ENCODE measurements at places on chromosomes 13 and 19.

DNA sequence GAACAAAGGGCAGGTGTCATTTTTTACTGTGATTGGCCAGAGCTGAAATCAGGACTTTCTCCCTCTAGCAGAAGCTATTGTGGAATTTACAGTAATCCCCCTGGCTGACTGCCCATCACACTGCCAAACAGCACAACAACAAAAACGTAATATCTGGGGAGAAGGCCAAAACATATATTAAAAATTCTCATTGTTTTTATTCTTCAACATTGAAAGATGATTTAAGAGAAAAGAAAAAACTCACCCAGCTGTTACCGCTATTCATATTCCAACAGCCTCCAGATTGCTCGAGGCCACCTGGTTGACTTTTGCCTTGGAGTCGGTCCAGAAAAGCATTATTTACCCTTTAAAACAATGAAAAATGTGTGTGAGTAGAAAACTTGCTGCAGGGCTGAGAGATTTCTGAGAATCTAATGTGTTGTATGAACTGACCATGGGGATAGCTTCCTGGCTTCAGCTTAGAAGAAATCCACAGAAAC is 97.2 kb downstream of the EPSTI1 start:
- DNase-seq: no peak

- no peak for DNase-seq
These were observed 937 bp downstream of the ZNF841 start for GRCh38 chr19:52094526-52095130.

DNA sequence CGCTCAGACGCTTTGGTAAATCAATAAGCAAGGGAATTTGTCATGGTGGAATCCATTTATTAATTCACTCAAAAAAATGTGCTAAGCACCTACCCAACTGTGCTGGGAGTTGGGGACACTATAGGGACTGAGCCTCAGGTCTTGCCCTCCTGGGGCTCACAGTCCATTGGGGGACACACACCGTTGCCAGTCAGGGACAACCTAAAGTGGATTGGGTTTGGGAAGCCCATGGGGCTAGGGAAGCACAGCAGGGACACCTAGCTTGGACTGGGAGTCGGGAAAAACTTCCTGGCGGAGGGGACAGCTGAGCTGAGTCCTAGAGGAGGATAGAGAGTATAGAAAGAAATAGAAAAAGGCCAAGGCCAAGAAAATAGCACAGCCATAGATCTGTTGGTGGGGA is 8.5 kb downstream of the FOSB start:
- DNase-seq: no peak

GRCh38 chr19:52946322-52947310 is 16.1 kb downstream of the ZNF816 start:
- peak; percentile 11 for DNase-seq

GRCh38 chr13:88704600-88705275 is 1033.6 kb downstream of the SLITRK5 start:
- DNase-seq: no peak

DNA sequence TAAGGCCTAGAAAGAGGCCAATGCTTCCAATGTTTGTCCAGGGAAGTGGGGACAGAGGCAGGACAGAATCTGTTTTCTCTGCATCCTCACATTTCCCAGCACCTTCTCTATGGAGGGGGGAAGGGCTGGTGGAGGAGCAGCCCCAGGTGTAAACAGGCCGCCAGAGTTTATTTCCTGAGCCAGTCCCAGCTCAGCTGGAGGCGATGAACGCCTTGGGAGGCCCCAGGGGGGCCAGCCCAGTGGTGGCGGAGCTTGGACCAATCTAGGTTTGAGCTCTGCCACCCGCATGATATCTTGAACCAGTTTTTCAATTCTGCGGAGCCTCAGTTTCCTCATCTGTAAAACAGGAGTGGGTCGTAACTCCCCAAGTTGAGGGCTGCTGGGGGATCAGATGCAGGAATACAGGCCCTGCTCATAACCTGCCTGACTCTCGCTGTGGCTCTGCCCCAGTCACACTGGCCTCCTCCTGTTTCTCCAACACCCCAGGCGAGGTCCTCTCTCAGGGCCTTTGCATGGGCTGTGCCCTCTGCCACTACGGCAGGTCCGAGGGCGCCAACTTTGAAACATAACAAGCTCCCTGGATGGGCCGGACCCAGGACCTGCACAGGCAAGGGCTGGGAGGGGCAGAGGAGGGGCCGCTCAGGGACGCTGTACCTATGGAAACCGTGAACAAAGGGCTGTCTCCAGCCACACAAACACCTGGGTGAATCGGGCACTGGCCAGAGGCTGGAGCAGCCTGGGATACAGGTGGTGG is 1.1 kb downstream of the TNFAIP8L1 start:
- no peak for DNase-seq

DNA sequence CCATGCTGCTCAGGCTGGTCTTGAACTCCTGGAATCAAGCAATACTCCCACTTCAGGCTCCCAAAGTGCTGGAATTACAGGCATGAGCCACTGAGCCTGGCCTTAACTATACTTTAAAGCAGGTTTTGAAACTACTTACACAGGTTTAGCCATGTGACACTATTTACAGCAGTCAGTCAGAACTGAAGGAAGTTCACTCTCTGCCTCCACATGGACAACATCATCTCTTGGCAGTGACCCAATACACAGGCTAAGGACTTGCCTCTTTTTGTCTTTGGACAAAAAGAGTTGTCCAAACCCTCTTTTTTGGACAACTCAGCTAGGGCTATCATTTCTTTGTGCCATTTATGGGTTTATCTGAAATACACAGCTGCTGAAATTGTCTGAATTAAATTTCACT is 89.0 kb upstream of the CLDN10 start:
- no peak for DNase-seq

- DNase-seq: no peak
These were observed 295.8 kb downstream of the FOXO1 start for GRCh38 chr13:40370661-40371060.

DNA sequence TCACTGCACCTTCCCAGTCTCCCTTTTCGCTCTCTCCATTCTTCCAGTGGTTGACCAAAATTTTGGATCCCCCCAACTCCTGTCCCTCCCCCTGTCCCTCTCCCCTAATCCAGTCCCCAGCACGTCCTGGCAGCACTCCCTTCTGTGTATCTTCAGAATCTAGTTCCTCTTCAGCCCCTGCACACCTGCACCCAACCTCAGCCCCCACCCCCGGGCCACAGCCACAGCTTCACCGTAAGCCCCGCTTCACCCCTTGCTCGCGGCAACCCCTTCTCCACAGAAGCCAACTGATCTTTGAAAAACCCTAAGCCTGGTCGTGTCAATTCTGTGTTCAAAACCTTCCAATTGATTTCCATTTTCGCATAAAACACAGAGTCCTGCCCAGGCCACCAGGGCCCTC is 35.5 kb upstream of the SLC15A1 start:
- DNase-seq: no peak

- DNase-seq: no peak
These were observed 233.4 kb downstream of the KCNRG start for GRCh38 chr13:50248516-50249143.

GRCh38 chr13:109408591-109409382 is 377.6 kb downstream of the IRS2 start:
- DNase-seq: no peak

DNA sequence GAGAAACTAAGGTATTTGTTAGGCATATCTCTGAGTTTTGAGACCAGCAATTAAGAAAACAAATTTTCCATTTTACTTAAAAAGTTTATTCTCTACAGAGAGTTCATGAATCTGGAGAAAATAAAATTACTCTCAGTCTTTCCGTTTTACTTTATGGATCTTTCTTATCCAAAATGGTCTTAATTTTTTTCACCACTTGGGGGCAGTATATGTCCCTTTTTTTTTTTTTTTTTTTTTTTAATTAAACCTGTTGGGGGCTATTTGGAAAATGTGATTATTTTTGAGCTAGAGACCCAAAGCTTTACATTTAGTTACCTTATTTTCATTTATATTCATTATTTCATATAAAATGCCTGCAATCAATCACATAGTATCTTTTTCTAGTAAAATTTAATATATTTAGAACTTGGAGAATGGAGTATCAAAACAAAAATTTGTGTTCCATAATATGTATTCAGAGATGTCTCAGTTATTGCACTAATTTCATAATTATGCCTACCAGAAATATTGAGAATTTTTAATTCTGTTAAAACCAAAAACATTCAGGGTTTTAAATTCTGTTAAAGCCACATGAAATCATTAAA is 27.1 kb downstream of the PIBF1 start:
- DNase-seq: no peak

GRCh38 chr19:14078411-14078810 is 5.8 kb downstream of the MISP3 start:
- no peak for DNase-seq

- DNase-seq: no peak
These were observed 233.6 kb downstream of the SLITRK6 start for GRCh38 chr13:85565652-85566051.

DNA sequence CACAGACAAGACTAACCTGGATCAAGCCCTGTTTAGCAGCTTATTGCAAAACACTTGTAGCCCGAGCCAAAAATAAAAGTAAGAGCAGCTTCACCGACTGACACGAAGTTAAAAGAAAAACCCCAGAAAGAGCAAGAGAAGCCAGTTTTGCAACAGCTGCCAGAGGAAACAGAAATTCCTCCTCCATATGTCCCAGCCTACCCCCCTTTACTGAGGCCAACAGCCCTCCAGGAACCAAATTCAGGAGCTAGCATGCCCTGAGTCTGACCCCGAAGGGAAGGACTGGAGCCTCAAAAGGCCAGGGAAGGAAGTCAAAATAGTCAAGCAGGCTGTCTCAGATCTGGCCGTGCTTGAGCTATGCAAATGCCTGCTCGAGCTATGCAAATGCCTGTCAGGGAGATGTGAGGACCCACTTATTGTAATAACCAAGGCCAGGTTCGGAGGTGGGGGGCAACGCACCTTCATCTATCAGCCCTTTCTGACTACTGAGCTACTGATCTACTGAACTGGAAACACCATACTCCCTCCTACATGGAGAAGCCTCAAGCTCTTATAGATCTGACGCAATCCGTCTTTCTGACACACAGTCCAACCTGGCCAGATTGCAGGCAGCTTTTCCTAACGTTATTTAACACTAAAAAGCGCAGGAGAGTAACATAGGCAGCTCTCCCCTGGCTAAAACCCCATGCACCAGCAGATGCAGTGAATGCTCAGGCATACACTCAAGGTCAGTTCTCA is 6.7 kb downstream of the SIGLEC11 start:
- DNase-seq: no peak

DNA sequence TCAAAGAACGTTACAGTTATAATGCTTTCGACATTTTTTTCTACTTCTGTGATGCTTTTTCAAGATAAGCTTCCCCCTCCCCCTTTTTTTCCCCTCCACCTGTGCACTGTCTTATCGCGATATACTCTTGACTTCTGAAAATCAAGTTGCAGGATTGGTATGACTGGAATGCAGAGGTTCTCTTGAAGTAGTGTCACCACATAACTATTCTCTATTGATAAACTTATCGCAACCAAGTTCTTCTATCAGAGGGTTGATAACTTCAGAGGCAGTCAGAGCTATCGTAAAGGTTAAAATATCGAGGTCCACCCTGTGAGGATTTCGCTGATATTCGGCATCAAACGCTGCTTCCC is 820 bp downstream of the EID2 start:
- DNase-seq: no peak

GRCh38 chr19:14418856-14419105 is 360 bp downstream of the DDX39A start:
- no peak for DNase-seq

DNA sequence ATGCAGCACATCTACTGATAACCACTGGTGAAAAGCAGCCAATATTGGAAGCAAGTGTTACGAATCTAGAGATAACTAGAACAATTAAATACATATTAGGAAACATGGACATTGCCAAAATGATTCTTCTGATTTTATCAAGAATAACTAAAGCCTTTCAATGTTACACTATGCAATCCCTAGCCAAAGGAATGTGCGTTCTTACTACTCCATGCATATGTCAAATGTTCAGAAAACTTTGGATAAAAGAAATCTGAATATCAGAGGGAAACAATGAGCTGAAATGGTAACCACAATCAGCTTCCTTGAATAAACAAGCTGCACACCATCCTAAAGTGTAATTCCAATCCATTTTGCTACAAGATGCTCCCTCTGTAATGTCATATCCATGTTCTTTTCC is 951 bp upstream of the POSTN start:
- no peak for DNase-seq

- no peak for DNase-seq
These were observed 191.4 kb downstream of the POSTN start for GRCh38 chr13:37407156-37407555.

DNA sequence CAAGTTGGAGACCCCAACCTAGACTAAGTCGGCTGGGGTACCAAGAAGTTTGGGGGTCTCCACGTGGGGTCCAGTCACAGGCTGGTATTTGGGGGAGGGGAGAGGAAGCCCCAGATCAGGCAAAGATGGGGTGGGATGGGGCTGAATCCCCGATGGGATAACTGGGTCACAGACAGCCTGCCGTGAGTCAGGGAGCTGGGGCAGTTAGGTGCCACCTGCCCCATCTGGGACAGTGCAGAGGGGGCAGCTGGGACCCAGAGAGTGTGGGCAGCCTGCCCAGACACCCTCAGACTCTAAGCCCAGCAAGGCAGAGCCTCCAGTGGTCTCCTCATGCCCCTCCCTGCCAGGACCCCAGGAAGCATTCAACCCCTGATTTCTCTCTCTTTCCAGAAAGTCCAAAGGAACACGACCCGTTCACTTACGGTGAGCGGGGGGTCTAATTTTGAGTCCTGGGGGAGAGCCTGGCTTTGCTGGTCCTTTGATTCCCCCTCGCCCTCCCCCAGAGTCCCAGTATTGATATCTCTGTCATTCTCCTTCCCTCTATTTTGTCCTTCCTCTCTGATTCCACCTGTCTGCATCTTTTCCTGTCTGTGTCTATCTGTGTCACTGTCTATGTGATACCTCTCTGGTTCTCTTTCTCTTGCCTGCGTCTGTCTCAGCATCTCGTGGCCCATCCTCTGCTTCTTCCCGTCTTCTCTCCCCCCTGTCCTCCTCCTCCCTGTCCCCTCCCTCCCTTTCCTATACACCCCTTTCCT is 1.8 kb downstream of the FXYD1 start:
- no peak for DNase-seq

DNA sequence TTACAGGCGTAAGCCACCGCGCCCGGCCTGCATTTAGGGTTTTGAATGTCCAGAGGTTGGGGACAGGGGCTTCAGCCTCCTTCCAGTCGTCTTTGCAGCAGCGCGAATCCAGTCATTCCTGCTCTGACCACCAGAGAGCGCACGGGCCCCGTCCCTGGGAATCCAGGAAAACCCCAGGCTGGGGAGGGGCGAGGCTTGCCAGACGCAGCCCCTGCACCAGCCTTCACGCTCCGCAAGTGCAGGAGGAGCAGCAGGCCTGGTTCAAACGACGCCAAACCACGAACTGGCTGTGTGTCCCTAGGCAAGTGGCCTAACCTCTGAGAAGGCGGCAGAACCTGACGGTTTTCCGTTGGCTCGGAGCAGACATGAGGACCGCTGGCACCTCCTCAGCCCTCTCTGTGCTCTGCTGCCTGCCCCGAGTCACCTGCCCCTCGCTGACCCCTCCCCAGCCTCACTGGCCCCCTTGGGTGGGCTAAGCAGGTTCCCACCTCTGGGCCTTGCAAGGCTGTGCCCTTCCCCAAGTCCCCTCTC is 2.0 kb upstream of the RNF126 start:
- peak; percentile 68 for DNase-seq

GRCh38 chr13:44362394-44363040 is 11.1 kb upstream of the SERP2 start:
- DNase-seq: no peak

- no peak for DNase-seq
These were observed 3.3 kb upstream of the TEX29 start for GRCh38 chr13:111317042-111317550.

GRCh38 chr13:26973946-26974345 is 197.7 kb downstream of the USP12 start:
- no peak for DNase-seq

GRCh38 chr13:94419925-94420305 is 59.6 kb downstream of the DCT start:
- DNase-seq: no peak
